Fibroblast of lung (primary cell): ENCODE measurements at places on chromosomes 2 and 18. TPM values are rescaled to one million over a fixed set of nuclear protein-coding genes. Genes with fewer than 3 reads are reported as not detected.

Gene DNAJC5G
- not detected in 2 replicates for polyA plus RNA-seq

Gene KIF1A
- 0.01 and 0.05 TPM in 2 replicates for polyA plus RNA-seq

Gene CPS1
- 10.8 and 25.7 TPM in 2 replicates for polyA plus RNA-seq

Gene PLGLB2
- 1.1 and 1.9 TPM in 2 replicates for polyA plus RNA-seq

Gene DLX1
- polyA plus RNA-seq, result 0.09 and 0.43 TPM in 2 replicates

Gene TRIM54
- polyA plus RNA-seq, result 0.06 TPM in 1 of 2 replicates, not detected in the other

Gene AGXT
- polyA plus RNA-seq, result not detected in 2 replicates

GRCh38 chr18:74582642-74583041 lies 15.0 kb upstream of the ZNF407 start:
- no peak for DNase-seq
- H3K4me1 ChIP-seq, result no peaks in the 10 kb centered on the region
- H3K4me3 ChIP-seq, result no peak overlapping the region

DNA sequence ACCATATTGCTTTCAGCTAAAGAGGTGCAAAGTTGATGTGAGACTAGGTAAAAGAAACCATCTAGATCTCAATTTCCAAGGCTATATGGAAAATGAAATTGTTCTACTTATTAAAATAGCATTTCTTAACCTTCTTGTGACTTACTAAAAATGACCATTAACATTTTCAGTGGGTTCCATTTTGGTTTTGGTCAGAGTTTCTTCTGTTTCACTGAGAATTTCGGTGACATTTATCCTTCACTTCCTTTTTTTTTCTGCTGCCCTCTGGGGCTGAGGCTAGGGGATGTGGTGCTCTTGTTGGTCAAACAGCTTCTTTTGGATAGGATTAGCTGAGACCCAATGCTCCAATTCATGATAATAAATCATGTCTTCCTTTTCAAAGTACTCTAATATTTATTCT lies 44.3 kb upstream of the REL start:
- no peak overlapping the region for H3K27ac ChIP-seq
- no peak overlapping the region for H3K4me3 ChIP-seq
- DNase-seq, result no peak
- no peaks in the 10 kb centered on the region for H3K36me3 ChIP-seq

DNA sequence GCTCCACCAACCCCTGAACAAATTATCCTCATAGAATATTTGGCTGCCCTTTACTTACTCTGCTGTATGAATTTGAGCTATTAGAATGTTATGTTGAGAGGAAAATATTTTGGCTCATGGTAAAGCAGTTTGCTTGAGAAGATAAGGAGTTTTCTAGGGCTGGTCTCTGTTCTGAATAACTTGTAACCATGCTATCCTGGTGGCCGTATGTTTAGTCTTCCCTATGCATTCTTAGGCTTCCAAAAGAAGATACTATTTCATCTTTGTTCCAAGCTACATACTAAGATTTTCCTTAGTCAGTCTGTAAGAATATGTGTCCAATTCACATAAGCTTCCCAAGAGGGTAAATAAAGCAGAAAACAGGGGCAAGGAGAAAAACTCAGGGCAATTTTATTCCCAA lies 1105.1 kb upstream of the PIK3C3 start:
- peak; percentile 65 for DNase-seq
- H3K27me3 ChIP-seq, result no peaks in the 10 kb centered on the region
- H3K4me3 ChIP-seq, result no peak overlapping the region
- H3K4me1 ChIP-seq, result no peaks in the 10 kb centered on the region
- H3K27ac ChIP-seq, result no peak overlapping the region
- H3K36me3 ChIP-seq, result no peaks in the 10 kb centered on the region

DNA sequence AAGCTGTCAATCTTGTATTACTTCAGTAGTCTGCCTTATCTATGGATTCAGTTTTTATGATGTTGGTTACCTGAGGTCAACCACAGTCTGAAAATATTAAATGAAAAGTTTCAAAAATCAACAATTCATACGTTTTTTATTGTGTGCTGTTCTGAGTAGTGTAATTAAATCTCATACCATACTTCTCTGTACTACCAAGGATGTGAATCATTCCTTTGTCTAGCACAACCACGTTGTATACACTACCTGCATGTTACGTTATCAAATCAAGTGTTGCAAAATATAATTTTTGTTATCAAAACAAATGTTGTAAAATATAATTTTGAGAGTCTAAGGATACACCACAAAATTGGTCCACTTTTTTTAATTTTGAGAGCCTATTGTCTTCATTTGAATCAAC lies 590.2 kb upstream of the SETBP1 start:
- no peaks in the 10 kb centered on the region for H3K27me3 ChIP-seq
- H3K4me1 ChIP-seq, result no peaks in the 10 kb centered on the region
- no peak overlapping the region for H3K4me3 ChIP-seq
- DNase-seq, result no peak
- H3K36me3 ChIP-seq, result no peaks in the 10 kb centered on the region

GRCh38 chr18:34633368-34633767 lies 76.7 kb upstream of the DTNA start:
- no peak for DNase-seq
- no peak overlapping the region for H3K27ac ChIP-seq
- no peaks in the 10 kb centered on the region for H3K36me3 ChIP-seq
- H3K4me1 ChIP-seq, result no peaks in the 10 kb centered on the region

GRCh38 chr2:42513252-42513918 lies 19.6 kb upstream of the KCNG3 start:
- peak; percentile 38 for DNase-seq
- no peaks in the 10 kb centered on the region for H3K27me3 ChIP-seq
- H3K27ac ChIP-seq, result no peak overlapping the region
- no peaks in the 10 kb centered on the region for H3K4me1 ChIP-seq
- H3K4me3 ChIP-seq, result no peak overlapping the region

DNA sequence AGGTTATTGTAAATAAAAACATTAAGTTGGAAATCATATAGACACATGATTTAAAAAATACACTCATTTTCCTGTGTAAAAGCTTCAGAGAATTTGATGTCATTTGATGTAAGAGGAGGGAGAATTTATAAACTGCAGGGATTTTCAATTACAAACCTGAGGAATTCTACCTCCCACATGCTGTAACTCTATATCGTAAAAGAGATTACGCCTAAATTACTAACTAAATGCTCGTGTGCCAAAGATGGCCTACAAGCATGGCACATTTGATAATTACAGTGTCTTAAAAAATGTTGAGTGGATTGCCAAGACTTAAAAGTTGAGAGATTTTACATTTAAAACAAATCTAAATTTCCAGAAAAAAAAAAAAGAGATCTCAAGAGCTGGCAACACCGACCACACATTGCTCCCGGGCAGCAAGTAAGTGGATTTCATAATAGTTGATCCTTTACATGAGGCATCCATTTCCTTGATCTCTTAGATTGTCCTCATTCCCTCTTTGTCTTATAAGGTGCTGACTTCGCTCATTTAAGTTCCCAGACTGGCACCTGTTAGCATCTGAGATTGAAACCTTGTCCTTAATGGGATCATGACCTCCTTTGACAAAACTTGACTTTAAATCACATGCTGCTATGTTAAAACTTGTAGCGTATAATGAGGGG lies 840.3 kb upstream of the ZEB2 start:
- no peaks in the 10 kb centered on the region for H3K27me3 ChIP-seq
- H3K4me1 ChIP-seq, result no peaks in the 10 kb centered on the region
- H3K27ac ChIP-seq, result no peak overlapping the region
- DNase-seq, result no peak
- H3K36me3 ChIP-seq, result no peaks in the 10 kb centered on the region

DNA sequence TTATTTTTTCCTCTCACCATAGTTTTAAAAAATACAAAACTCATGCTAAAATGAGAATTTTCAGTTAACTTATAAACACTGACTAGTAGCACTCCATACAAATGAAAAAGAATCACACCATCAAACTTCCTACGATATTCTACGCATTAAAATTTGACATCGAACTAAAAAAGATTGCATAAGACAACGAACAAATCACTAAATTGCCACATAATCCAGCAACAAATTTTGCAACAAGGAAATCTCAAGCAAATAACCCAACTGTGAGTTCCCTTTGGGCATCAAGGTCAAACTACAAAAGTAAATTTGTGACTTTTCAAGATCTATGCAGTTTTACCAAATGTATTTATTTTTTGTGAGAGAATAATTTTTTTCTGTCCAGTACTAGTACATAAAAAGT lies 1.5 kb downstream of the MAP3K2 start:
- peak; percentile 40 for DNase-seq
- no peak overlapping the region for H3K27ac ChIP-seq
- H3K27me3 ChIP-seq, result no peaks in the 10 kb centered on the region
- H3K4me3 ChIP-seq, result peak overlapping the region; percentile 96

DNA sequence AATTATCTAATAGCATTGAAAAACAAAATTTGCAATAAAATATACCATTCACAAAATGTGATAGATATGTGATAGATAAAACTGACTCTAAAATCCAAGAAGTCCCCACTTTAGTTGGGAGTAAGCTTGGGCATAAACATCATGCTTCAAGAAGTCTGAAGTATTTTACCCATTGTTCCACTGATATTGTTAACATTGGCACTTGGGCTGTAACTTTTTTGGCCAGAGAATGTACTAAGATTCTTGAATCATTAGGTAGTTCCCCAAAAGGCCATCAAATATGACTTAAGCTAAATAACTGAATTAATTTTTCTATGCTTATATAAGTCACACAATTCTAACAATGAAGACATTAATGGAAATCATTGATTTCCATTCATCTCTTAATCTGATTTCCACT lies 413.6 kb downstream of the CDH2 start:
- no peaks in the 10 kb centered on the region for H3K36me3 ChIP-seq
- H3K27ac ChIP-seq, result no peak overlapping the region
- no peak overlapping the region for H3K4me3 ChIP-seq
- DNase-seq, result peak; percentile 35
- no peaks in the 10 kb centered on the region for H3K4me1 ChIP-seq

DNA sequence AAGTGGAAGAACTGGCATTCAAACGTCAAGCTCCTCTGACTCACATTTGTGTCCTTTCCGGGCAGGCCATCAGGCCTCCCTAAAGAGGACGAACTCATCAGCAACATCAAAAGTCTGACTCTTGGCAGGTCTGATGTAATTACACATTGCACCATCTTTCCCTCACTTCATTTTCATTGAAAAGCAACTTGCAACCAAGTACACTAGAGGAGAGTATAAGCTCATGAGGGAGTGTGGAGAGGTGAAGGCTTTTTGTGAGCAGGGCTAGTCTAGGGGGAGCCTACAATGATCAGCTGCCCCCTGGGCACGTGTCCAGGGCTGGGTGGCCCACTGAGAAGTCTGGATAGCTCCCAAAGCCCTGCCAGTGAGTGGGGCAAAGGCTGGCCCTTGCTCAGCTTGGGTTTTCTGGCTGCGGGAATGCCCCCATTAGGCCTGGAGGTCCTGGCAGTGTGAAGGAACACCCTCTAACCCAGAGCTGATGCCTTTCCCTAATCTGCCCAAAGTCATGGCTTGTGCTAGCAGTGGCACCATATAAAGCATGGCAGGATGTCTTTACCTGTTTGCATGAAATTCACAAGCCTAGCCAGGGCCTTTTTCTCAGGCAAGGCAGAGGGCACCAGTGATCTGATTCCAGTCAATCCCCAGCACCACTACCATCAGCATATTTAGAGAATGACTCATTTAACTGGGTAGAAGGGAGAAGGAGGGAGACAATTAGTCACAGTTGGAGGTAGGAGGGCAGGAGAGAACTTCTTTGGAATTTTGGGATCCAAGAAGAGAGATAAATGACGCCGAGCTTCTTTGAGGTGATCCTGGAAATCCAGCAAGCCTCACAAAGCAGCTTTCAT lies 8.5 kb upstream of the DAW1 start:
- H3K4me3 ChIP-seq, result no peak overlapping the region
- H3K27me3 ChIP-seq, result no peaks in the 10 kb centered on the region

- DNase-seq, result no peak
- H3K4me3 ChIP-seq, result no peak overlapping the region
- H3K36me3 ChIP-seq, result no peaks in the 10 kb centered on the region
- no peak overlapping the region for H3K27ac ChIP-seq
- H3K4me1 ChIP-seq, result no peaks in the 10 kb centered on the region
Observed at GRCh38 chr2:208607694-208608093, 201.1 kb downstream of the PTH2R start.

GRCh38 chr2:75098856-75099255 lies 100.5 kb downstream of the TACR1 start:
- H3K4me3 ChIP-seq, result no peak overlapping the region
- H3K27ac ChIP-seq, result no peak overlapping the region
- DNase-seq, result peak; percentile 32
- H3K36me3 ChIP-seq, result no peaks in the 10 kb centered on the region
- H3K27me3 ChIP-seq, result no peaks in the 10 kb centered on the region

DNA sequence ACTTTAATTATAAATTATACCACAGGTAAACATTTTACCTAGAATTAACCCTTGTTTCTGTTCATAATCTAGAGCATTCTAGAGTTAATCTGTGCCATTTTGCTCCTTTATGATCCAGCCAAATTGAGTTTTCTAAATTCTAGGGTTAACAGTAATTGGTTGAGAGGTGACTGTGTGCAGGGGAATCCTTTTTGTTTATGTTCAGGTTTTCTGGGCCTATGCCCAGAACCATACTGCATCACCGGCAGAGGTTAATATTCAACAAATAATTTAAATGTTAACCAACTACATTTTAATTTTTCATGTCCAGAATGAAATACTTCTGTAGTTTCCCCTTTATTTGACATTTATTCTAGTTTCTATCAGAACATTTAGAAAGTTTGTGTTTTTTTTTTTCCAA lies 32.3 kb downstream of the CARF start:
- no peak overlapping the region for H3K4me3 ChIP-seq
- H3K4me1 ChIP-seq, result peaks cover 2% of the 10 kb centered on the region
- H3K36me3 ChIP-seq, result no peaks in the 10 kb centered on the region
- no peak overlapping the region for H3K27ac ChIP-seq

- DNase-seq, result peak; percentile 94
- H3K4me3 ChIP-seq, result no peak overlapping the region
- H3K36me3 ChIP-seq, result no peaks in the 10 kb centered on the region
- H3K4me1 ChIP-seq, result peaks cover 2% of the 10 kb centered on the region
- H3K27ac ChIP-seq, result no peak overlapping the region
Observed at GRCh38 chr18:22831441-22831904, 101.7 kb upstream of the RBBP8 start.

DNA sequence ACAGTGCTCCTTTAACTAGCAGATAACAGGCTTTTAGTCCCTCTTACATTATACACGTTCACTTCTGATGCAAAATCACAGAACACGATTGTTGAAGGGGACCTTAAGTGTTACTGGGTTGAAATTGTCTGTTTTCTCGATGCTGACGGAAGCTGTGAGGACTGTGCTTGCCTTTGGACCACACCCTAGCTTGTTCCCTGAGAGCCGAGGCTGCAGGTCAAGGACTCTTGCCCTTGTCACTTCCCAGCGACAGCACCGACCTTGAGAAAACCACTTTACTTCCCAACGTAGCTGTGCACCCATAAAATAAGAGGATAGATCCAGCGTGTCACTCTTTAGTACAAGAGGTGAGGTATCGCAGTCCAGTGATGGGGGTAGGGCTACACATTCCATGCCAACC lies 701.0 kb downstream of the DCDC2C start:
- H3K27ac ChIP-seq, result no peak overlapping the region
- no peaks in the 10 kb centered on the region for H3K4me1 ChIP-seq
- DNase-seq, result no peak
- H3K4me3 ChIP-seq, result no peak overlapping the region
- no peaks in the 10 kb centered on the region for H3K27me3 ChIP-seq
- H3K36me3 ChIP-seq, result no peaks in the 10 kb centered on the region

- no peaks in the 10 kb centered on the region for H3K4me1 ChIP-seq
- H3K36me3 ChIP-seq, result no peaks in the 10 kb centered on the region
- no peaks in the 10 kb centered on the region for H3K27me3 ChIP-seq
- no peak overlapping the region for H3K27ac ChIP-seq
- H3K4me3 ChIP-seq, result no peak overlapping the region
Observed at GRCh38 chr2:206989311-206989710, 50.0 kb downstream of the CPO start.

GRCh38 chr18:52537261-52537660 lies 197.3 kb downstream of the DCC start:
- no peaks in the 10 kb centered on the region for H3K36me3 ChIP-seq
- no peak for DNase-seq
- no peak overlapping the region for H3K27ac ChIP-seq
- H3K4me3 ChIP-seq, result no peak overlapping the region
